M059J (cell line): ENCODE measurements at places on chromosomes 13 and 19. TPM values are rescaled to one million over a fixed set of nuclear protein-coding genes. Genes with fewer than 3 reads are reported as not detected.

- no peak for DNase-seq
Measured at GRCh38 chr13:113135281-113135760, 12.7 kb downstream of the F10 start.

DNA sequence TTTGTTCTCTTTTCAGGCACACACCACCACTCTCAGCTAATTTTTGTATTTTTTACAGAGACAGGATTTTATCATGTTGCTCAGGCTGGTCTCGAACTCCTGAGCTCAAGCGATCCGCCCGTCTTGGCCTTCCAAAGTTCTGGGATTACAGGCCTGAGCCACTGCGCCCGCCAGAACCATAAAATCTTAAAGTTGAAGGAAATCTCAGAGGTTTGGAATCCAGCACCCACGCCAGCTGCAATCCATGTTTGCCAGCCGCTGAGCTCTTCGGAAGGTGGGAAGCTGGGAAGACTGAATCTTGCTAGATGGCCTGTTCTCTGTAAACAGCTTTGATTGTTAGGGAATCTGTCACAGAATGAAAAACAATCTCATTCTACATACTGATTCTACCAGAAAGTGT is 38.5 kb downstream of the SPATA13 start:
- no peak for DNase-seq

Gene ZNF69
- 1.1 and 5.4 TPM in 2 replicates for total RNA-seq

Gene SYMPK
- total RNA-seq = 35.9 and 36.5 TPM in 2 replicates

DNA sequence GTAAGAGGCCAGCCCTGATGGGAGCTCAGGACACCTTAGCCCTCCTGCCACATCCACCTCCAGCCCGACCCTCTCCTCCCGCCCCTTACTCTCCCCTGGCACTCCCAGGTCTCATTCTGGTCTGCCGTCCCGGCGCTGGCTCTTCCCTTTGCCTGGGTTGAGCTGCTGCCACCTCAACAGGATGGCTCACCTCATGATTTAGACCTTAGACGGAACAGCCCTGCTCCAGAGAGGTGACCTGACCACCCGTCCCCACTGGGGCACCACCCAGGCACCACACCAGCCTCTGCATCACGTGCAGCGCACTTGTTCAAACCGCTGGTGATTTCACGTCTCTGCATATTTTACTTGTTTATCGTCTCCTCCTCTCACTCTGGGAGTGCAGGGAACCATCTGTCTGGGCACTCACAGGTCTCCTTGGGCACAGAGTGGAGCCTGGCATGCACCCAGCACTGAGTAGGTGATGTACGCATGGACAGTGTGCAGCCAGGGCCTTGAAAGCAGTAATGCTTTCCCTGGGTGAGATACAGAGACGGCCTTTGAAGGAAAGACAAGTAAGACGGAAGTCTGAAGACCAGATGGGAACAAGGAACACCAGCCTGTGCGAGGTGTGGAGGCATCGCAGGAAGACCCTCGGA is 183.1 kb downstream of the KATNAL1 start:
- DNase-seq = no peak
